ENCODE measurements at places on chromosomes 12 and 14. TPM values are rescaled to one million over a fixed set of nuclear protein-coding genes. Genes with fewer than 3 reads are reported as not detected.

DNA sequence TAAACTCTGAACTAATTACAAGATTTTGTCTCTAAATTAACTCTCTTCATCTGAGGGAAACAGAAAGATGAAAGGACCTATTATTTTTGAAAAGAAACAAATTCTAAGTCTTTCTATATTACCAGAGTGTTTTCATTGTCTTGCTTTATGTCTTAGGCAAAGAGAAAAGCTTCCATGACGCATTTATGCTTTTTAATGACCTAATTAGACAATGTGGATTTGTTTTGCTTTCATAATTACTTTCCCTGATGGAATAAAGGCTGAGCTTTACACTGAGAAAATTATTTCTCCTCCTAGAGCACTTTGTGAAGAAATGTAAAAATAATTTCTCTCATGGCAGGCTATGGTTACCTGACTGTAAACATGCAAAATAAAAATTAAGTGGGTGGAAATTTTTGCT, 138.0 kb upstream of the SLCO1C1 start:
- no peak for DNase-seq
- H3K27ac ChIP-seq, result no peak overlapping the region
- peaks cover 6% of the 10 kb centered on the region for H3K27me3 ChIP-seq

The AKAP6 gene
- not detected for polyA plus RNA-seq

The NDUFA9 gene
- 148 TPM for polyA plus RNA-seq

The C12orf54 gene
- not detected for polyA plus RNA-seq

GRCh38 chr14:64656986-64657385, 47.2 kb upstream of the PLEKHG3 start:
- H3K4me1 ChIP-seq, result peaks cover 14% of the 10 kb centered on the region
- H3K36me3 ChIP-seq, result no peaks in the 10 kb centered on the region
- peaks cover 3% of the 10 kb centered on the region for H3K27me3 ChIP-seq
- no peak overlapping the region for H3K27ac ChIP-seq
- peak overlapping the region; percentile 6 for H3K4me3 ChIP-seq
- no peak for DNase-seq

GRCh38 chr12:13176256-13176655, 20.3 kb upstream of the EMP1 start:
- no peak overlapping the region for H3K27ac ChIP-seq
- DNase-seq, result no peak
- H3K4me3 ChIP-seq, result no peak overlapping the region
- no peaks in the 10 kb centered on the region for H3K36me3 ChIP-seq
- H3K4me1 ChIP-seq, result peaks cover 11% of the 10 kb centered on the region

The LBHD2 gene
- polyA plus RNA-seq, result not detected

The CMKLR1 gene
- polyA plus RNA-seq, result 49.6 TPM

DNA sequence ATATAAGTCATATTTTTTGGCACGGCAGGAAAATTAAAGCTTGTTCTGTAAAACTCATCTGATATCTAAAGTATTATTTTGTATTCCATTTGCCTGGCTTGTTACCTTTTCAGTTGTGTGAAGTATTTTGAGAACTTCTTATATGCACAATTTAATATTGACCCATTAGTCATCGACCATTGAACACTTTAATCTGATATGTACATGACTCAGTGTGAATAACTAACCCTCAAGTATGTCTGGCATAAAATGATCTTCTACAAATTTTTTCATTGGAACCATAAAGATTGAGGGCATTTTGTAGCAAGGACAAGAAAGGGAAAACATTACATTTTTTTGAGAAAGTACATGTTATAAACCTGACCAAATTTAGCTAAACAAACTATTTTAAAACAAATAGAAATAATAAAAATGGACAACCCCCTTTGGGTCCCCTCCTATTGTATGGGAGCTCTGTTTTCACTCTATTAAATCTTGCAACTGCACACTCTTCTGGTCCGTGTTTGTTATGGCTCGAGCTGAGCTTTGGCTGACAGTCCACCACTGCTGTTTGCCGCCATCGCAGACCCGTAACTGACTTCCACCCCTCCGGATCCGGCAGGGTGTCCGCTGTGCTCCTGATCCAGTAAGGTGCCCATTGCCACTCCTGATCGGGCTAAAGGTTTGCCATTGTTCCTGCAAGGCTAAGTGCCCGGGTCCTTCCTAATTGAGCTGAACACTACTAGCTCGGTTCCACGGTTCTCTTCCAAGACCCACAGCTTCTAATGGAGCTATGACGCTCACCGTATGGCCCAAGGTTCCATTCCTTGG, 118.8 kb downstream of the SLC6A15 start:
- H3K4me1 ChIP-seq, result no peaks in the 10 kb centered on the region
- no peak overlapping the region for H3K4me3 ChIP-seq
- DNase-seq, result no peak

The PPP2R3C gene
- polyA plus RNA-seq, result 75.3 TPM

The NR4A1 gene
- polyA plus RNA-seq, result 2.1 TPM

DNA sequence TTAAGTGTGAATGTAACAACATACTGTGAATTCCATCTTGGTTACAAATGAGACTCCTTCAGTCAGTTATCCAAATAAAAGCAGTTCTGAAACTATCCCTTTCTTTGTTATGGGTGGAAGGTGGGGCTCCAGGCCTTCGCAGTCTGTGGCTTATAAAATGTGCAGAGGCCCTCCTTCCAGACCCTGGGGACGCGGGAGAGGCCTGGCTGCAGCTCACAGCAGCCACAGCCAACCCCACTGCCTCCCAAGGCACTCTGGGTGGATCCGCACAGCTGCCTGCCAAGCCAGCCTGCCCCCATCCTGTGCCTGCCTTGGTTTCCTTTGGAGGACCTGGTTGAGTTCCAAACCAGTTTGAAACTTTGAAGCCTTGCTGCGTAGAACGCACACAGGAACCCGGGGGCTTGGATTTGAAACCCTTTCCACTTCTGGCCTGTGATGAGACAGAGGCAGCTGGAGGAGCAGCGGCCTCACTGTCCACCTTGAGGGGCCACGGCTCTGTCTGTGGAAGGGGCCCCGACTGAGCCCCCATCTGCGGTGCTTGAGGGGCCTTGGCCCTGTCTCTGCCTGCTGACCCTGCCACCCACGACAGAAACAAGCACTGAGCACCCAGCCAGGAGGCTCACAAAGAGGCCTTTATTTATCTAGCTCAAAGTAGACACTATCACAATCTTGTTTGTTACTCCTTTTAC, 30.4 kb downstream of the CCNK start:
- peaks cover 12% of the 10 kb centered on the region for H3K27me3 ChIP-seq
- no peak for DNase-seq
- H3K4me1 ChIP-seq, result peaks cover 1% of the 10 kb centered on the region

DNA sequence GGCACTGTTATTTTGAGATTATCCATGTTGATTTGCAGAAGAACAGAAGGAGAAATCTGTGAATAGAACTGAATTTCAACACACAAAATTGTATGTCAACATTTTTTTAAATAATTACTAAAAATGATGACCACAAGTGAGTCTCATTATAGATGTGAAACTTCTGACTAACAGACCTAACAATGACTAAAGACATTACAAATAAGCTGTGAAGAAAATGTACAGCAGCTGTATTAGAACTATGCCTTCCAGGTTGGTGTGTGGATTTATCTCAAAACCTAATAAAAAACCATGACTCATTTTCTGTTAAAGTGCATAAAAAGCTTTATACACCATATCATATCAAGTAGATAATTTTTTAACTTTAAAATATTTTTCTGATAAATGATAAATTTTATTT, 22.5 kb upstream of the FOXG1 start:
- H3K36me3 ChIP-seq, result no peaks in the 10 kb centered on the region
- H3K27ac ChIP-seq, result no peak overlapping the region
- H3K4me3 ChIP-seq, result no peak overlapping the region
- H3K4me1 ChIP-seq, result no peaks in the 10 kb centered on the region
- no peak for DNase-seq

The PPP1CC gene
- 74.3 TPM for polyA plus RNA-seq

The TAS2R8 gene
- not detected for polyA plus RNA-seq

The GALNT8 gene
- 0.48 TPM for polyA plus RNA-seq

- H3K4me1 ChIP-seq, result no peaks in the 10 kb centered on the region
- no peak for DNase-seq
- H3K4me3 ChIP-seq, result no peak overlapping the region
- no peak overlapping the region for H3K27ac ChIP-seq
- peaks cover 8% of the 10 kb centered on the region for H3K27me3 ChIP-seq
Observed at GRCh38 chr12:124230117-124230757, 64.7 kb upstream of the RFLNA start.

DNA sequence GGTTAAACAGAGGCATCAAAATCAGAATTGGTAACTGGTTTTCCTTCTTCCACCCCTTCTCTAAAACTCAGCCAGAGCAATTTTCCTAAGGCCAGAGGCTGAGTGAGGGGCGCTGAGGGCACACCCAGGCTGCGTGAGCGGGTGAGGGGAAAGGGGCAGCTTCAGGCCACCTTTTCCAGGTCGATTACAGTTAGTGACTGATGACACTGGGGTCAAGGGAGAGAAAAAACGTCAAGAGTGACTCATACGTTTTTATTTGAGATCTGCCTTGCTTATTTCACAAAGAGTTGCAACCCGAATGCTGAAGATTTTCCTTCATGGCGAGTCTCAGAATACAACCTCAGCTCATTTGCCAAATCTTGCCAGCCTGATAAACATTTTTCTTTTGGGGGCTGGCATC, 46.7 kb upstream of the EVL start:
- H3K27me3 ChIP-seq, result no peaks in the 10 kb centered on the region
- no peak overlapping the region for H3K4me3 ChIP-seq
- H3K36me3 ChIP-seq, result no peaks in the 10 kb centered on the region
- no peak overlapping the region for H3K27ac ChIP-seq

The CEBPE gene
- not detected for polyA plus RNA-seq

- H3K4me1 ChIP-seq, result peaks cover 11% of the 10 kb centered on the region
- H3K27me3 ChIP-seq, result peaks cover 4% of the 10 kb centered on the region
- no peaks in the 10 kb centered on the region for H3K36me3 ChIP-seq
- DNase-seq, result no peak
- no peak overlapping the region for H3K27ac ChIP-seq
Observed at GRCh38 chr14:54730156-54730961, 163.4 kb downstream of the SAMD4A start.

The PSMA6 gene
- polyA plus RNA-seq, result 658 TPM

The EFS gene
- polyA plus RNA-seq, result not detected

- no peaks in the 10 kb centered on the region for H3K36me3 ChIP-seq
- H3K4me1 ChIP-seq, result no peaks in the 10 kb centered on the region
- H3K4me3 ChIP-seq, result no peak overlapping the region
- peak; percentile 56 for DNase-seq
- peaks cover 3% of the 10 kb centered on the region for H3K27me3 ChIP-seq
Observed at GRCh38 chr14:102096569-102097188, 9.8 kb upstream of the HSP90AA1 start.
